ENCODE measurements at places on chromosomes 11 and 22. TPM values are rescaled to one million over a fixed set of nuclear protein-coding genes. Genes with fewer than 3 reads are reported as not detected.

GRCh38 chr11:75902631-75903030 is 87.6 kb downstream of the UVRAG start:
- DNase-seq, result no peak

DNA sequence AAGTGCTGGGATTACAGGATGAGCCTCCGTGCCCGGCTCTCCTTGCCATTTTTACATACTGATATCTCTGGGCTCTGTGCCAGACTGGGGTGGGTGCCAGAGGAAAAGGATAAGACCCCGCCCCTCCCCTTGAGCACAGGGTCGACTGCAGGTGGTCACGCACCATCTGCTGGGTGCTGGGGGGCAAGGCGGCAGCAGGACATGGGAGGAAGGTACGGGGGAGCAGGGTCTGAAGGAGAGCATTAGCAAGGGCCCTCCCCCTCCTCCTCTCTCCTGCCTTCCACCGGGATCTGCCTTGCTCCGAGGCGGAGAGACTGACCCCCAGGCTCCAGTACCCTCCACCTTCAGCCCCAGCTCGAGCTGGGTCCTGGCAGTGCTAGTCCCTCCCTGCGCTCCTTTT is 9.7 kb upstream of the PGA3 start:
- no peak for DNase-seq

DKK3 gene
- 2.7 TPM for total RNA-seq

GRCh38 chr11:17730608-17731462 is 3.7 kb upstream of the KCNC1 start:
- peak; percentile 15 for DNase-seq

GRCh38 chr11:125950178-125950490 is 4.3 kb downstream of the VSIG10L2 start:
- DNase-seq, result no peak
